ENCODE measurements at places on chromosomes 4 and X.

GRCh38 chr4:121594796-121595526 is 101.8 kb downstream of the ANXA5 start:
- DNase-seq, result no peak

GRCh38 chr4:13860126-13860525 is 232.6 kb upstream of the BOD1L1 start:
- DNase-seq, result no peak

DNA sequence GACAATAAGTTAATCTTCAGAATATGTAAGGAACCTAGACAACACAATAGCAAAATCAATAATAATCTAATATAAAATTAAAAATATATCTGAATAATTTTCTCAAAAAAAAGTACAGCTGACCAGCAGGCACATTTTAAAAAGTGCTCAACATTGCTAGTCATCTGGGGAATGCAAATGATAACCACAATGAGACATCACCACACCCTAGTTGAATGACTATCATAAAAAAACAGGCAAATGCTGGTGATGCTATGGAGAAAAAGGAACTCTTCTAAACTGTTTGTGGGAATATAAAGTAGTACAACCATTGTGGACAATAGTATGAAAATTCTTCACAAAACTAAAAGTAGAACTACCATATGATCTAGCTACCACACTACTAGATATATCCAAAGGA is 956.9 kb upstream of the NDST4 start:
- no peak for DNase-seq

DNA sequence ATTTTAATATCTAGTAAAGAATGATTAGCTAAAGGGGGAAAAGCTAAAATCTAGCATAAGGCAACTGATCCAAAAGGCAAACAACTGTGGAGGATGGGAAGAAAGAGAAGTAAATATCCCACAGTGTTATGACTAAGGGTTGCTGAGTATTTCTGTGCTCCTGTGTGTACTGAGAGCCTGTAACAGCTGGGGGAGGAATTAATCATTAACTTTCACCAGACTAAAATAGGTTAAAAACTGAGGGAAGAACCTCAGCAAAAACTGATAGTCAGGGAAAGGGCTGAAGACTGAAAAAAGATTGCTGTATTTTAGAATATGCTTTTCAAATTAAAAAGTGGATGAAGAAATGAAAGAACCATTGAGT is 365.9 kb downstream of the CXXC4 start:
- DNase-seq, result no peak

DNA sequence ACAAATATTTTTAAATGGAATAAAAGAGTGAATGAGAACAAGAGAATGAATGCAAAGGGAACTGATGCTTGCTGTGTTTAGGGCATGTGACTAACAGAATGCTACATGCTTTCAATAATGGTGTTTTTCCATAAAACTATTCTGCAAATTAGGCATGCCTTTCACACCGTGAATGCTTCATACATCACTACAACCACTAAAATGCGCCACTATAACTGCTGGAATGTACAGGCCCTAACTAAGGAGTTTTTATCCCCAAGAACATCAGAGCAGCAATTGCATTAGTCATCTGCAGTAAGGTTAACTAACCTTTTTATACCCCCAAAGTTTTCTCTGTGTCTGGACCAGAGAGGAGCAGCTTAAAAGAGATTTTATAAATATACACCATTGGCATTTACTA is 190.4 kb downstream of the ARAP2 start:
- DNase-seq, result no peak

- DNase-seq, result peak; percentile 83
Observed at GRCh38 chrX:13742397-13743176, 8.0 kb downstream of the OFD1 start.

GRCh38 chr4:53775381-53775780 is 184.1 kb upstream of the LNX1 start:
- DNase-seq, result no peak

GRCh38 chrX:41671082-41671481 is 17.7 kb upstream of the GPR34 start:
- no peak for DNase-seq

Data from CD4-positive, alpha-beta T cell treated with Interferon alpha-2 for 1 hour (primary cell).